Stimulated activated CD4-positive, alpha-beta T cell treated with anti-CD3 and anti-CD28 coated beads, Interleukin-4, amount 100 ng/mL, for 24 hours (primary cell): ENCODE measurements at places on chromosomes 7 and 10.

DNA sequence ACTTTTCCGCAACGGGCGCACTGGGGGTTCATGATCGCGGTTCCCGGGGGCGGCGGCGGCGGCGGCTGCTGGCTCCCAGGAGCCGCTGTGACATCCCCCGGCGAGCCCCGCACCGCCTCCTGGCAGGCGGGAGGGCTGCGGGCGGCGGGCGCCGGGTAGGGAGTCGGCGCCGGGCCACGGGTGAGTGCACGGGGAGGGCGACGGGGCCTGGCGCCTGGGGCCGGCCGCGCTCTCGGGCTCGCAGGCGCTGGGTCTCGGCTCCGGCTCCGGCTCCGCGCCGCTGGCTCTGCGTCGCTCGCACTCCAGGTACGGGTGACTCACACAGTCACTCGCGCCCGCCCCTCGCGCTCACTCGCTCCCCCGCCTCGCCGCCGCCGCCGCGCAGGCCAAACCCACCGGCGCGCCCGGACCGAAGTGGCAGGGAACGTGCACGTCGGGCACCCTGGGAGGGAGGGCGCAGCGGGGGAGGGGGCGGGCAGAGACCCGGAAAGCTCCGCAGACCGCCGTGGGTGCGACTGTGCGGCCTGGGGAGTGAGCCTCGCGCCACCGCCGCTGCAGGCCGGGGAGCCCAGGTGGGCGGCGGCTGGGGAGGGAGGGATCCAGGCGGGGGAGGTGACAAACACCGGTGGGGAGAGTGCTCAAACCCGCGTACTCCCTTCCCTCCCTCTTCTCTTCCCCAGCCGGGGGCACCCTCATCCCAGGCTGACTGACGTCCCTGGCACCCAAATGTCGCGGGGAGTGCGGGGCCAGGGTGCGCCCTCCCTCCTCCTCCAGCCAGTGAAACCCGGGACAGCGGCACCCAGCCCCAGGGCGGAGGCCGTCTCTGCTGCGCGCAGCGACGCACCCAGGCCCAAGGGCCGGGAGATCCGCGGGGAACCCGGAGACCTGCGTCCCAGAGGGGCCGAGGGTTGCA, 276.9 kb upstream of the NEBL start:
- DNase-seq: peak; percentile 11

- DNase-seq: no peak
Observed at GRCh38 chr10:45463244-45464116, 89.5 kb downstream of the ALOX5 start.

DNA sequence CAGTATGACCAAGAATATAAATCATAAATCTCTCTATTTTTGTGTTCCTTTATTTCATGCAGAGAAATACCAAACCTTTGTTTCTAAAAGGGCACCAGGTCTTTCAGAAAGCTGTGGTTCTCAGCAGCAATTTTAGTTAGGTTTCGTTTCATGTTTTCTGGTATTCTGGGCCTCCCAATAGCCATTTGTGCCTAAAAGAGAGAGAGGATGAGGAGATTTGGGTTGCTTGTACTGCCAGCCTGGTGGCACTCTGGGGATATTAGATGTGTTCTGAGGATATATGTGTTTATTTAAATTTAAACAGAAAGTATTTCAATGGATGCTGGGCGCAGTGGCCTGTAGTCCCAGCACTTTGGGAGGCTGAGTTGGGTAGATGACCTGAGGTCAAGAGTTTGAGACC, 471.7 kb downstream of the AUTS2 start:
- DNase-seq: no peak

GRCh38 chr10:110714356-110714755, 70.2 kb downstream of the RBM20 start:
- DNase-seq: no peak

DNA sequence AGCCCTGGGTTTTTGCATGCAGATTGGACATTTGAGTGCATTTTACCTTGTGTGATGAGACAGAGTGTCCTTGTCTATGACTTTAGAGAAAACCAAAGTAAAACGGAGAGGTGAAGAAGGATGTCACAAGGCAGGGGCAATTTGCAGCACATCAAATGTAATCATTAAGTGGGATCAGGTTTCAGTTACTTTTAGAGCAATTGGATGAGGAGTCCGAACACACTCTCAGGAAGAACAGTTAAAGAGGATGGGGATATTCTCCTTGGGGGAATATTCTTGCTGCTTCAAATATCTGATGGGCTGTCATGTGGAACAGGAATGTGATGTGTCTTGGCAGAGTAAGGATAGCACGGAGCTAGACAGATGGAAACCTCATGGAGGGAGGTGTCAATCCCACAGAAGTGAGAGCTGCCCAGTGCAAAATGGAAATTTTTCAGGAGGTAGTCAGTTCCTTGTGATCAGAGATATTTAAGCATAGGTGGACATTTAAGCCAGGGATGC, 757 bp downstream of the RAB19 start:
- DNase-seq: no peak

GRCh38 chr7:37683246-37684120, at the start of gene GPR141:
TSS of gene GPR141 (plus strand) at chr7:37683766. CDS start at chr7:37740394, 56,628 bp downstream.
- DNase-seq: no peak

DNA sequence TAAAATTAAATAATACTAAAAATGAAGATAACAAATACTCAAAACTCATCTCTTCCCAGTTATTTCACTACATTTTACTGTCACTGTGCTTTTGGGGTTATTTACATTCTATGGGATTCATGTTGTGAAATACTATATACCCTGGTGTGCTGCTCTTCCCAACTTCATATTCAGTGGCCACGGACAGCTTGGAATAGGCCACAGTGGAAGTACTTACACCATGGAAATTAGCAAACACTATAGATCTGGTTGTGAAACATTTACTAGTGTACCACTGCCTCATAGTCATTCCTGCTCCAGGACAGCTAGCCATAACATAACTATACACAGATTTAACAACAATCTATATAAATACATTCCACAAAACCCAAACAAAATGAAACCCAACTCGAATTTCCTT, 21.2 kb upstream of the KDM7A start:
- no peak for DNase-seq

DNA sequence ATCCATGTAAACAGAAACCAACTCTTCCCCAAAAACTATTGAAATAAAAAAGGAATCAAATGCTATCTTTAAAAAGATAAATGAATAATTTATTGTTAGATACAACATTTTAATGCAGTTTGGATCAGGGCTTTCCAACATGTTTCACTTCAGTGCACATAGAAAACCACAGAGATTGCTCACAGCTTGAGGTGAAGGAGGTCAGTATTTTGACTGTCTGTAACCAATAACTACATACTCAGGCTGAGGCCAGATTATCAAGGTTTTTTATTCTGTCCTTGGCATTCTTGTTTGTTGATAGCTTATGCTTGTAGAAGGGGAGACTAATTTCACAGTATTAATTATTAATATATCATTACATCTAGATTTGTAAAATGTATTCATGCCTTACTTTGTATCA, 195.5 kb downstream of the PRKG1 start:
- no peak for DNase-seq

- DNase-seq: no peak
Observed at GRCh38 chr10:105840288-105840770, 1199.2 kb downstream of the SORCS3 start.

GRCh38 chr10:99369126-99369525, 40.0 kb downstream of the CNNM1 start:
- no peak for DNase-seq

- no peak for DNase-seq
Observed at GRCh38 chr10:25349520-25349919, 174.7 kb downstream of the GPR158 start.

GRCh38 chr10:70729763-70730357, 55.3 kb downstream of the TBATA start:
- no peak for DNase-seq

GRCh38 chr10:70255329-70256299, 22.4 kb upstream of the PPA1 start:
- DNase-seq: no peak

GRCh38 chr10:62732841-62733653, 71.5 kb upstream of the ADO start:
- DNase-seq: peak; percentile 73

DNA sequence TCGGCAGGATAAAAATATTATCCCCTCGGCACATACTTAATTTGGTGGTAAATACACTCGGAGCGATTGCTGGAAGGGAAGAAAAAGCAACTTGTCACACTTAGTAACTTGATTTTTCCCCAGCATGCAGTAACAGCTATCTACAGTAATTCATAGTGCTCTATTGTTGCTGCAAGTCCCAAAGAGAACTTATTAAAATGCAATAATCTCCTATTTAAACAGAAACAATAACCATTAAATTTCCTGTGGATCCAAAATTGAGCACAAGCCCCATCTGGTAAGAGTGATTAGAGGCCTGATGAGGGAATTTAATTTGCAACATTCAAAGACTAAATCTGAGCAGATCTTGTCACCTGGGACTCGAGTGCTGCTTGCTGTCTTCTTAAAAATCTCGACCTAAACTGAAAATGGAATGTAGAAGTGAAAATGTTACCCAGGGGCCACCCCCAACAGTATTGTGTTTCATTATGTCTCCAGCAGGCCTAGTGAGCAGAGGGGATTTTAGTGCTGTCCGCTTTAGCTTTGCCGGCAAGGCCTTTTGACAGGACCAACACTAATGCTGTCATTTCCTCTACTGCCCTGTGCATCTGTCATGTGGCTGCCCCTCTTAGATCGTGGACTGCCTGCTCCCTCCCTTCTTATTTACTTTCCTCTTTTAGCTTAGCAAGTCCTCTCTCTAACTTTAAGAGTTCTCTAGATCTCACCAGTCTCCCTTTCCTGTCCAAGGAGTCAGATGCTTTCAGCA, 639.7 kb downstream of the AUTS2 start:
- no peak for DNase-seq

GRCh38 chr7:153354071-153354470, 594.5 kb downstream of the ACTR3B start:
- DNase-seq: no peak
